ENCODE measurements at places on chromosomes 1 and 21. TPM values are rescaled to one million over a fixed set of nuclear protein-coding genes. Genes with fewer than 3 reads are reported as not detected.

The C1orf141 gene
- total RNA-seq, result 0.25 TPM

The LRRN2 gene
- not detected for total RNA-seq

The RGS8 gene
- 0.05 TPM for total RNA-seq

The LCA5L gene
- total RNA-seq, result 0.31 TPM

The NENF gene
- total RNA-seq, result 36.9 TPM

The DPH2 gene
- 21.4 TPM for total RNA-seq

The IL19 gene
- not detected for total RNA-seq

The GNAT2 gene
- total RNA-seq, result 0.23 TPM

The EPHA10 gene
- 1.00 TPM for total RNA-seq

GRCh38 chr1:157878059-157878458 is 36.5 kb upstream of the CD5L start:
- DNase-seq, result no peak

DNA sequence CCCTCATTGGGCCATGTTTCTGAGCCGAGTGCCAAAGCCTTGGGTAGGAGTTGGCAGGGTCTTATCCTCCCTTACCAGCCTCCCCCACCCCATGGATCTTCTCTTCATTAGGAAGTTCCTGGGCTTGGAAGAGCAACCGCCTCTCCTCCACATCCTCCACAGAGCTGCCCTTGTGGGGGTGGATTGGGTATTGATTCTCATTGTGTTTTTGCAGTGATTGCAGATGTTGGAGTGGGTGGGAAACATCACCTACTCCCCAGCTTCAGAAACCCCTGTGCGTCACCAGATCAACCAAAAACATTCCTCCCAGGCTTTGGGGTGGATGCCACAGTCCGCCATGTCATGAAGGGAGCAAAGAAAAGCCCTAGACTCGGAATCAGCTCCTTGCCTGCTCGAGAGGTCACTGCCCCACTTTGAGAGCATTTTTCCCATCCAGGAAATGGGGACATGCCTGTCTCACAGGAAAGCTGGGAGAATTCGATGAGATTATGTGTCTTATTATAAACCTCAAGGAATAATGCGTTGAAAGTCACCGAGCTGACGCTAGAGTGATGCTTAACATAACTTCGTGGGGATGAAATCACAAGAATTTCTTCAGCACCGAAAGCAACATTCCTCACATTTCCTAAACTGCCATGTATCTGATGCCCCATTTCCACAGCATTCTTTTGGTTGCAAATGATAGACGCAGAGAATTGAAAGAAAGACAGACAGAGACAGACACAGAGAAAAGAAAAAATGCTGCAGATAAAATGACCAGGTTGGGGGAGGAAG is 44.7 kb upstream of the ZBTB40 start:
- DNase-seq, result no peak

GRCh38 chr1:18681423-18681835 is 50.8 kb downstream of the PAX7 start:
- no peak for DNase-seq

DNA sequence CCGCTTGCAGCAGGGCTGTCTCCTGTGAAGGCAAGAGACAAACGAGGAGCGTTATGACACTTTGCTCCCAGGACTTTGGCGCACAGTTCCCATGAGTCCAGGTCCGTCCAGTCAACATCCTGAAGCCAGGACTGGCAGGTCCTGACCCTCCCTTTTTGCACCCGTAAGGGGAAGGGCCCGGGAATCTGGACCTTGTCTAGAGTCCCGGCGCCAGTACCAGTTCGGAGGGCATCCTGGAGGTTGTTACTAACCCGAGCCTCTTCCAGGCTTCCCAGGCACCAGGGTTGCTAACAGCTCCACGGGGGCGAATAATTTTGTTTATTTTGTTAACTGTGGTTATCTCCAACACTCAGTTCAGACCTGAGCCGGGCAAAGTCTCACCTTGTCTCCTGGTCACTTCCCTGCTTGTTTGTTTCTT is 682 bp upstream of the RWDD3 start:
- no peak for DNase-seq

DNA sequence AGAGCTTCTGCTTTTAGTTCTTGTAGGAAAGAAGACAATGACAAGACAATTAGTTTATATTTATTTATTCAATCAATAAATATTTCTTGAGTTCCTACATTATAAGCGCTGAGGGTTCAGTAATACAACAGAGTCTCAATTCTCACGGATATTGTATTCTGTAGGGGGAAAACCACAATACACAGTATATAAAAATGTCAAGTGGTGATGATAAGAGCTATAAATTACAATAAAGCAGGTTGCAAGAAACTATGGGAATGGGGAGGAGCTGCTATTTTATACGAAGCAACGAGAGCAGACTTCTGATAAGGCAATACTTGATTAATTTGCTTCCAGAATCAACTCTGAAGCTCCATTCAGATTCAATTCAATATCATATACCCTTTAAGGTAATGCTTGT is 10.6 kb upstream of the XCL1 start:
- DNase-seq, result no peak

Measured in activated T-cell treated with anti-CD3 and anti-CD28 coated beads, Interleukin-2, amount 50 U/mL, for 72 hours (primary cell).